Stimulated activated CD4-positive, alpha-beta T cell treated with anti-CD3 and anti-CD28 coated beads, Interleukin-15, amount 100 ng/mL, for 1 hour (primary cell): ENCODE measurements at places on chromosomes 3 and 15.

GRCh38 chr3:31924610-31925270 is 56.3 kb downstream of the OSBPL10 start:
- DNase-seq, result no peak

DNA sequence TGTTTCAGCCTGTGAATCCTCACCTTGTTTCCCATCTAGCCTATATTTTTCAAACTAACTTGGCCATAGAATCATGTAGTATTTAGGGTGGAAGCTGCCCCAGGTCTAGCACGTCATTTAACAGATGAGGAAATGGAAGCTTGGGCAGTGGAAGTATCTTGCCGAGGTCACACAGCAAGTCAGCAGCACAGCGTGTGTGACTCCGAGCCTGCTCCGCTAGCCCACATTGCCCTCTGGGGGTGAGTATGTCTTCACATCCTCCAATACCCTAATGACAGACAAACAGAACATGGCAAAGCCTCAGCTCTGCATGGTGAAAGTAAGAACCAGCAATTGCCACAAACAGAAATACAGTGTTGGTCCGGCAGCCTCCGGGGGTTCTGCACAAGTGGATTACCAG is 2.2 kb upstream of the CCR5 start:
- peak; percentile 37 for DNase-seq

- no peak for DNase-seq
Observed at GRCh38 chr15:82132742-82133141, 86.9 kb upstream of the MEX3B start.

- DNase-seq, result no peak
Observed at GRCh38 chr3:103873021-103873420, 1438.2 kb downstream of the ZPLD1 start.

DNA sequence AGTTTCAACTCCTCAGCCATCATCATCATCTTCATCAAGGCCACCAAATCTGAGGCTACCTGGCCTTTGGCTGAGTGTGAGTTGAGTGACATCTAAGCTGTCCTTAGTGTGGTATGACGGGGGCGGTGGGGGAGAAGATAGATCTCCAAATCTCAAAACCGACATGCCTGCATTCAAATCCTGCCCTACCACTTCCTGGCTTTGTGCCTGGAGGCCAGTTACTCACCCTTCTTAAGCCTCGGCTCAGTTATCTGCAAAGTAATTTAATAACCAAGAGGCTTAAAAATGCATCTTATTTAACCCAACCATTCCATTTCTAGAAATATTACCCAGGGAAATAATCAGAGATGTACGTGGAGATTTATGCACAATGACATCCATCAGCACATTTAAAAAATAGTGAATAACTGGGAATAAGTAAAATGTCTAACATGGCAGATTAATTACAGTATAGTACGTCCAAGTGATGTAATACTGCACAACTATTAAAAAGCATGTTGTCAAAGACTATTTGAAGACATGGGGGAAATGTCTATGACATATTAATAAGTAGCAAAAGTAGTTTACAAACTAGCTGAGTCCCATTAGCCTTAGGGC is 167.4 kb downstream of the NTRK3 start:
- DNase-seq, result no peak

GRCh38 chr3:122031123-122031468 is 9.0 kb upstream of the ILDR1 start:
- no peak for DNase-seq
